ENCODE measurements at places on chromosomes 6 and 20.

GRCh38 chr6:133623065-133623464 lies 265.8 kb upstream of the TCF21 start:
- no peak for DNase-seq

GRCh38 chr6:168193816-168194721 lies 115.1 kb upstream of the FRMD1 start:
- no peak for DNase-seq

DNA sequence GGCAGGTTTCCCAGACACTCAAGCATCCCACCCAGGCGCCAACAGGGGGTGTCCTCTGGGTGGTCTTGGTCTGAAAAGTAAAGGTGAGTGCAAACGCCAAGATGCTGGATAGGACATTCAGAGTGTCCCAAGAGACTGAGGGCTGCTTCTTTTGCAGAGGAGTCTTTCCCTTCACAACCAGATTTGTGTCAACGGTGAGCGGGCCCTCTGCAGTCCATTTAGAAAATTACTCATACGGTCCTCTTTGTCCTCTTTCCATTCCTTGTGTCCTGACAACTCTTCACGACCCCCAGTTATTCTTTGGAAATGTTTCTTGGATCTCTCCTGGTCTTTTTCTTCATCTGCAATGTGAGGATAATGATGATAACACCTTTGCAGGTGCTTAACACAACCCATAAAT lies 257.8 kb downstream of the CDC5L start:
- no peak for DNase-seq

DNA sequence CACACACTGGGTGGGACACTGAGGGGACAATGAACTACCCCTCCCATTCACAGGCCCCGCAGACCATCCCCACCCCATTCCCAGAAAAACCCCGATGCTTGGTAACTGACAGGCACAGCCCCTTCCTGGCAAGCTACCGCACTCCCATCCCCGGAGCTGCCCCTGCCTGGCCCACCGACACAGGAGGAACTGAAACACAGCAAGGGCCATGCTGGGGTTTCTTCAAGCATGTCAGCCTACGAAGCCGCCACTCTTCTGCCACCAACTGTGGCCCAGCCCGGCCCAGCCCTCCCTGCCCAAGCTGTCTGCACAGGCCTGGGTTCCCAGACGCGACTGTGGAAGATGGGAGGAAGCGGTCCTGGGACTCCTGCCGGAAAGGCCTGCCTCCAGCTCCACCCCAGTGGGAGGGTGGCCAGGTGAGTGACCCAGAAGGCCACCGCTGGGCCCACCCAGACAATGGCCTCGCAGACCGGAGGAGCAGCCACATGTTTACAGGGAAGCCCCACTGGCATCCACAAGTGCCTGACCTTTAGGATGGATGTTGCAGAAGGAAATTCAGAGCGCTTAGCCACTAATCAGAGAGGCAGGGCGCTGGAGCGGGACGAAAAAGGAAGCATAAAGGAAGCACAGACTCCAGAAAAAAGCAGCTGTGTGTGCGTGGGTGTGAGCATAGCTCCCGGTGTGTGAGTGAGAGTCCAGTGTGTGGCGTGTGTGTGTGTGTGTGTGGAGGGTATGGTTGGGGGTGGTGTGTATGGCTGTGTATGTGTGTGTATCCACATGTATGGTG lies 91.6 kb downstream of the PRND start:
- DNase-seq, result no peak

- no peak for DNase-seq
Measured at GRCh38 chr6:132320007-132320406, 81.3 kb downstream of the MOXD1 start.

DNA sequence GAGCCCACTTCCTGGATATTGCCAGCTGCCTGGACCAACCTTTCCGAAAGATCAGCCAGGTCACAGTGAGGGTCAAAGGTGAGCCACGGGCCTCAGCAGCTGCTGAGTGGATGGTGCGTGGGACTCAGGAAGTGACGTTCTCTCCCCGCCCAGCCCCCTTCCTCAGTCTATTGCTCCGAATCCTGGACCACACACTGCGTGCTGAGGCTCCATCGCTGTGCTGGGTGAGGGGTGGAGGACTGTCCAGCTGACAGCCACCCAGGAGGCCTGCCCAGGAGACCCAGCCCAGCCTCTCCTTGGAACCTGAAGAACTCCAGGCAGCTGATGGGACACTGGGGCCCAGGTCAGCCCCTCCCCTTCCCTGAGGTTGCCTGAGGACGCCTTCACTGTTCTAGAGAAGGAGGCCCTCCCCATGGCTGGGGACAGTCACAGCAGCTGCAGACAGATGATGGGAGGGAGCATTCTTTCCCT lies 94.4 kb upstream of the CD93 start:
- DNase-seq, result no peak

- no peak for DNase-seq
Measured at GRCh38 chr20:32447136-32448027, 89.3 kb downstream of the ASXL1 start.

DNA sequence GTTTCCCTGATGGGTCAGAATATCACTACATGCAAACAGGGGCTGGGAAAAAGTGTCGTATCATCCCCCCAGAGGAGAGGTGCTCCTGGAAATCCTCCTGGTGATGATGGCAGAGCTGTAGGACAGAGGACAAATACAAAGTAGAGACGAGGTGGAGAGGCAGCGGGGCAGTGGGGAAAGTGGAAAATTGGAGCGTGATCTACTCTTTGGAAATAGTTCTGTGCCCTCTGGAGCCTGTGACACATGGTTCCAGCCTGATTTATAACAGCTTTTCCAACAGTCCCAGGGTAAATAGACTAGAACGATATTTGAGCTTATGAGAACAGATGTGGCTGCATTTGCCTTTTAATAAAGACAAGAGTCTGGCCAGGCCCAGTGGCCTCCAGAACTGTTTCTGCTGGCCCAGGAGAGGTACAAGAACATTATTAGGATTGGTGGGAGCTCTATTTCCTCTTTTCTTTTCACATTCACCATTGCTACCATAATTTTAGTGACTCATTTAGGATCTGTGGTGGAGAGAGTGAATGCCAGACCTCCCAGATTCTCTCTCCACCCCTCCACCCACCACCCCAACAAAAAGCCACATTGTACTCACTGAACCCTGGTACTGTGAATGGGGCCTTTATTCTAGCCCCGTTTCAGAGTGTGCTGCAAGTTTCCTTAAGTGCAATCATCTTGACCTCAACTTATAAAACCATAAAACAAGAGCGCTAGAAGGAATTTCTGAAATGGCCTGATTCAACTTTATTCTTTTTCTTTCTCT lies 78.3 kb downstream of the BTBD3 start:
- DNase-seq, result no peak

DNA sequence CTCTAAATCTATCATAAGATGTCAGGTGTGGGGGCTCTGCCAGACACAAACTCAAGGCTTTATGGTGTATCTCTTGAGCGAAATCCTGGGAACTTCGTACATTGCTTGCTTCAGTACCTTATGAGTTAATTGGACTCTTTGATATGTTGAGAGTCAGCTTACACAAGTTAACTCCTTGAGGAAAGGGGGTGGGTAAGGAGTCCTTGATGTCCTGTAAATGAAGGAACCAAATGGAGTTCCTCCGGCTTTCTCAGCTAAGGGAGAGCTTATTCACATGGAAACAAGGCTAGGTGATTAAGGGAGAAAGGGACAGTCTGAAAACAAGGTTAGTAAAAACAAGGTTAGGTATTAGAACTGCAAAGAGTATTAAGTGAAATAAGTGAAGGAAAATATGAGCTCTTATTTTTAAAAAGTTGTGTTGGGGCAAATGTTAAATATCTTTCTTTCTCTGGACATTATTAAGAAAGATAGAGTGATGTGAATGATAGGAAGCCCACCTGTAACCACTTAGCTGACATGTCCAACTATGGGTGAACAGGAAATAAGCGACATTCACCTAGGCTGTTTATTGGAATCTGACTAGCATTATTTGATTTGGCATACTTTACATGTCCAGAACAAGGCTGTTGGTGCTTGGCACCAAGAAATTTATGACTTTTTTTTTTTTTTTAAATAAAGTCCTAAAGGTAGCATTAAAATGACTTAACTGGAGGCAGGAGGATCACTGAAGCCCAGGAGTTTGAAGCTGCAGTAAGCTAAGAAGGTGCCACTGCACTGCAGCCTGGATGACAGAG lies 26.5 kb downstream of the GTF2H5 start:
- DNase-seq, result no peak

DNA sequence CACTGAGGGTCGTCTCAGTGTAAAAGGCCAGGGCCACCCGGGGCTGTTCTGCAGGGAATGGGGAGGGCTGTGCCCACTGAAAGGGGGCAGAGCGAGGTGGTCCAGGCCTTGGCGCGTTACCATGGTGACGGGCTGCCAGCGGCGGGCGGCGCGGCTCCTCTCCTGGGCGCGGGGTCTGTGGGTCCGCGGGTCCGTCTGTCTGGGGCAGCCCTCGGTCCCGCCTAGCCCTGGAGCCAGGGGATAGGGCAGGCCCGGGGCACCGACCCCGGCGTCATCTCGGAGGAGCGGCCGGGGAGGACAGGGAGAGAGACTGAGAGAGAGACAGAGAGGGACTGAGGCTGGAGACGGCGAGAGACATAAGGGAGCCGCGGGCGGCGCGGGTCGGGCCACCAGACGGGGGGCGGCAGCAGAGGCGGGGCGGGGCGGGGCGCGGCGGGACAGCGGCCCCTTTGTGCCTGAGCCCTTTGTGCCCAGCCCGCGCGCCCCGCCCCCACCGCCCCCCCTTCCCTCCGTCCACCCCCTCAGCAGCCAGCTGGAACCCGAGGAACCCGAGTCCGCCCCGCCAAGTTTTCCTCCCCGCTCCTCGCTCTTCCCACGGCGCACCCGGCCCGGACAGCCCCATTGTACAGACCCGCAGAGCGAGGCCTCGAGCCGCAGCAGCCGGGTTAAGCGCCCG lies at the start of gene KIAA1755:
TSS of gene KIAA1755 (minus strand) at position 358 of the 676 bp plus-strand sequence. CDS start at position 123, 235 bp downstream.
- no peak for DNase-seq

DNA sequence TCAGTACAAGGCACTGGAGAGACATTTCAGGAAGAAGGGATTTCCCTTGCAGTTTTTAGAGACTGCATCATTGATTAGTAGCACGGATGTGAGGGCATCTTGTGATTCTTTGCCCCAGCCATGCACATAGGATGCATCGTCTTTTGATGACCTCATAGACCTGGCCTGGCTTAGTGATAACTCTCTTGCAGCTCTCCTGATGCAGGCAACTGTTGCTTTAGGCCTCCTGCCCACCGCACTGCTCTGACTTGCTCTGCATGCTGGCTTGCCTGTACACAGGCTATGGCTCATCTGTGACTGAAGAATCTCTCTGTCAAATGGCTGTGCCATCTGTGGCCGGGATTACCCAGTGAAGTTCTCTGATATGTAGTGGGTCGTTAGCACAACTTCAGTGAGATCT lies 207.7 kb upstream of the PTCHD4 start:
- no peak for DNase-seq

DNA sequence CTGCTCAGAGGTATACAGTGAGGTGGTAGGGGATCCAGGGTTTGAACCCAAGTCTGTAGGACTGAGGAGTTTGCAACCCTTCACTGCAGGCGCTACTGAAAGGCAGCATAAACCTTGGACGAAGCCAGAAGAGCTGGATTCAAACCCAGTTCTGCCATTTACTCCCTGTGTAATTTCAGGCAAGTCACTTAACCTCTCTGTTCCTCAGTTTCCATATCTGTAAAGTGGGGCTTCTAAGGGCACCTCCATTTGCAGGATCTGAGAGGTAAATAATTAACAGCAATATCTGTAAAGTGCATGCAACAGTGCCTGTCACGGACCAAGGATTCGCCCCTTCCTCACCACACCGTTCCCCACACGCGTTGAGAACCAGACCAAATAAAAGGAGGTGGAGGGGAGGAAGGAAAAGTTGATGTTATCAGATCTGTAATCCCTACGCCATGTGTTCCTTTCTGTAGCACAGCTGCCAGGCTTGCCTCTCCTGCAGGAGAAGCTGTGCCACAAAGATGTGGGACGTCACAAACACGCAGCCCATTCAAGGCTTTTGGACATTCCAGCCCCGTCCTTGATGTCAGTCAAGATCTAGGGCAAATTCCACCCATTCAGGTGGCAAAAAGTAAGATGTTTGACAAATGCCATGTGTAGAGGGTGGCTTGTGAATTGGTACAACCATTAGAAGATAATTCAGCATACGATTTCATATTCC lies 9.8 kb downstream of the RIPOR3 start:
- DNase-seq, result no peak

DNA sequence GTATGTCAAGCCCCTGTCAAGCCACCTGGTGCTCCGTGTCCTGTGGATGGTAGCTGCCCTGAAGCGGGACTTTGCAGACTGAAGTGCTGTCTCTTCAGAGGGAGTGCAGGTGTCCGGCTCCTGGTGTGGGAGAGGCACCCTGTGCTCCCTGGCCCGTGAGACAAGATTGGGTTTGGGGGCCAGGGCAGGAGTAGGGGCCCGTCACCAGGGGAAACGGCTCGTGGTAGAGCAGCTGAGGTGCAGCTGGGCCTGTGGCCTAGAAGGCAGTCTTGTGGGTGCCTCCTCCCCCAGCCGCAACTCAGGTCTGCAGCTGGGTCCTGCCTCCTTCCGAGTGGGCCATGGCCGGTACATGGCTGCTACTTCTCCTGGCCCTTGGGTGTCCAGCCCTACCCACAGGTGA lies at the start of gene PTCRA:
TSS of gene PTCRA (plus strand) at position 322 of the 400 bp plus-strand sequence. CDS start at position 339, 17 bp downstream.
- no peak for DNase-seq

GRCh38 chr6:131255911-131256310 lies 120.6 kb downstream of the AKAP7 start:
- no peak for DNase-seq

- DNase-seq, result no peak
Measured at GRCh38 chr6:41645007-41645618, 6.8 kb downstream of the MDFI start.

- DNase-seq, result no peak
Measured at GRCh38 chr6:115514656-115515055, 546.0 kb downstream of the FRK start.

DNA sequence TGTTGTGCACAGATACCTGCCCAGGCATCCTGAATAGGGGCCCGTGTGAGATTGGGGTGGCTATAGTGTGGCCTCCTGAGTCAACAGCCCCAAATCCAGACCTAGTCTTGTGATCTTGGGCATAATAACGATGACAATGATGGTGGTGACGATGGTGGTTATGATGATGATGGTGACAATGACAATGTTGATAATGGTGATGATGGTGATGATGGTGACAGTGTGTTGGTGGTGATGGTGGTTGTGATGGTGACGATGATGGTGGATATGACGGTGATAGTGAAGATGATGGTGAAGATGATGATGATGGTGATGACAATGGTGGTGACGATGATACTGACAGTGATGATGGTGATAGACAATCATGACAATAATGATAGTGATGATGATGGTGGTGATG lies 5.1 kb upstream of the RPS21 start:
- no peak for DNase-seq

DNA sequence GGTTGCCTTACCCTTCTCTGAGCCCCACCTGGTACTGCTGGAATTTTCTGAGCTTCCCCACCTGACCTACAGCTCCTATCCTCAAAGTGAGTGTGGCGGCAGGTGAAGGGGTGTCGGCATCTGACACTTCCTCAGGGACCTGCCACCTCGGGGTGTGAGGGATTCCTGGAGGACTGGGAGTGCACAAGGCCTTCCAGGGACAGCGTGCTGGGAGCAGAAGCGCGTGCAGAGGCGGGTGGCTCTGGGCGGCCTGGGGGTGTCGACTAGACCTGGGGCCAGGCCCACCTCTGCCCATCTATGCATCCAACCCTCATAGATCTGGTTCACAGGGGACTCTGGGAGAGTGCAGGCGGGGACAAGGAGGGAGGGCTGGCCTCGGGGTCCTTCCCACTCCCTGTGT lies 7.8 kb downstream of the DLGAP4 start:
- no peak for DNase-seq
